ENCODE measurements at places on chromosomes 6 and 20. TPM values are rescaled to one million over a fixed set of nuclear protein-coding genes. Genes with fewer than 3 reads are reported as not detected.

GRCh38 chr6:13075141-13075845 lies 253.0 kb downstream of the TBC1D7 start:
- no peaks in the 10 kb centered on the region for H3K36me3 ChIP-seq
- no peak overlapping the region for H3K27ac ChIP-seq
- no peak for DNase-seq

- no peak for DNase-seq
- no peak overlapping the region for H3K4me3 ChIP-seq
- H3K27ac ChIP-seq: no peak overlapping the region
- H3K4me1 ChIP-seq: no peaks in the 10 kb centered on the region
- H3K36me3 ChIP-seq: no peaks in the 10 kb centered on the region
Measured at GRCh38 chr6:21323577-21323976, 270.0 kb upstream of the SOX4 start.

The SEC23B gene
- total RNA-seq: 59.8 TPM

The BCAS4 gene
- 20.7 TPM for total RNA-seq

The FLRT3 gene
- total RNA-seq: not detected

GRCh38 chr6:44133003-44133931 lies 5.9 kb downstream of the TMEM63B start:
- peaks cover 25% of the 10 kb centered on the region for H3K4me1 ChIP-seq
- peak; percentile 69 for DNase-seq
- peak overlapping the region; percentile 61 for H3K27ac ChIP-seq
- peak overlapping the region; percentile 60 for H3K4me3 ChIP-seq

- peaks cover 2% of the 10 kb centered on the region for H3K27me3 ChIP-seq
- peaks cover 5% of the 10 kb centered on the region for H3K36me3 ChIP-seq
- H3K4me3 ChIP-seq: no peak overlapping the region
- DNase-seq: no peak
- no peak overlapping the region for H3K27ac ChIP-seq
Measured at GRCh38 chr6:163996491-163996890, 582.0 kb downstream of the QKI start.
